ENCODE measurements at places on chromosomes 2 and 18.

- DNase-seq, result no peak
These were observed 147.6 kb downstream of the CCBE1 start for GRCh38 chr18:59549503-59550173.

DNA sequence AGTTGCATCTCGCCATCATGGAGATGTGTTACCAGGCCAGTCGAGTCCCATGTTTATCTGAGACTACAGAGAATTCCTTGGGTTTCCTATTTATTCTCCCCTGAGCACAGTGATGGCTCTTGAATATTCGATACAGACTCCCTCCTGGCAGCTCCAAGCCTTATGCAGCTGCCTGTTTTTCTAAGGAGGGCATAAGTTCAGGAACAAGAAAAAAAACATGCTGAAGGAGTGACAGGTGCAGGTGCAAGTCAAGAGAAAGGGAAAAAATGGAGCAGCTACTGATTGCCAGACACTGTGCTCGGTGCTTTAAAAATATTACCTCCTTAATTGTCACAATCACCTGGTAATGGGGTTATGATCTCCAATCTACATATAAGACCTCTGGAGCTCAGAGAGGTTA lies 177.2 kb upstream of the DPP10 start:
- no peak for DNase-seq

DNA sequence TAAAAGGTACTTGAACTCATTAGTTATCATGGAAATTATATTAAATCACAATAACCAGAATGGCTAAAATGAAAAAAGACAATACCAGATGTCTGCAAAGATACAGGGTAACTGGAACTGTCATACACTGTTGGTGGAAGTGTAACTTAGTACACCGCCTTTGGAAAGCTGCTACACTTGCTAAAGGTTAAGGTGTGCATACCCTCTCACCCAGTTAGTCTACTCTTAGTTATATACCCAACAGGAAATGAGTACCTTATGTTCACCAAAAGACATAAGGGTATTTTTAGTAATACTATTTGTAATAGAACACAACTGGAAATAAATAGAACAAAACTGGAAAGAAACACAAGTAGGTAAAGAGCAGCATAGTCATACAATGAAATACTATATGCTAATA lies 155.8 kb upstream of the THUMPD2 start:
- no peak for DNase-seq

DNA sequence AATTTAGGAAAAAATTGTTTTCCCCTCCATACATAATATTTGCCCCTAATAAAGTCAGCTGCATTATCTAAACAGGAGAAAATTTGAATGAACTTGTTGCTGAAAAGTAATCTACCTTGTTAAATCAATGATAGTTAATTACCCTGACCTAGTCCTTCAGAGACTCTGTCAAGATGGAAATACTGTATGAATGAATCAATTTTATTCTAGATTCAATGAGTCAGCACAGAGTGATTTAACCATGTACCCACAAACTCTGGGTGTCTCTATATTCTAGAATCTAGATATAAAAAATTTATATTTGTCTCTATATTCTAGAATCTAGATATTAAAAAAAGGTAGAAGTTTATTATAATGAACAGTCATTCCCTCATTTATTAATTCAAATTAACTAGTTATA lies 36.2 kb downstream of the NDUFAF7 start:
- no peak for DNase-seq

DNA sequence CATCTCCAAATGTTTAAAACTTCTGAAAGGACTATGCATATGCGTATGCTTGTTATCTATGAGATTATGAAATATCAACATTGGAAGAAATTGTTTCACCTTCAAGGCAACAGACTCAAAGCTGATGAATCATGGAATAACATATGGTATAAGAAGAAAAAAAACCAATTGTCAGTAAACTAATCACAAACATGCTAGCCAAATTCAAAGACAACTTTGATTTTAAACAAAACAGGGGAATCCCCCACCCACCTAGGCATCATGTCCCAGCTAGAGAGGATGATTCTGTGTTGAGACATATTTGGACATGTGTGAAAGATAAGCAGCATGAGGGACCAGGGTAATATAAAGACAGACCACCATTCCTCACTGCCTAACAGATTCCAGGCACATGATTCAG lies 147.7 kb downstream of the WDPCP start:
- no peak for DNase-seq

DNA sequence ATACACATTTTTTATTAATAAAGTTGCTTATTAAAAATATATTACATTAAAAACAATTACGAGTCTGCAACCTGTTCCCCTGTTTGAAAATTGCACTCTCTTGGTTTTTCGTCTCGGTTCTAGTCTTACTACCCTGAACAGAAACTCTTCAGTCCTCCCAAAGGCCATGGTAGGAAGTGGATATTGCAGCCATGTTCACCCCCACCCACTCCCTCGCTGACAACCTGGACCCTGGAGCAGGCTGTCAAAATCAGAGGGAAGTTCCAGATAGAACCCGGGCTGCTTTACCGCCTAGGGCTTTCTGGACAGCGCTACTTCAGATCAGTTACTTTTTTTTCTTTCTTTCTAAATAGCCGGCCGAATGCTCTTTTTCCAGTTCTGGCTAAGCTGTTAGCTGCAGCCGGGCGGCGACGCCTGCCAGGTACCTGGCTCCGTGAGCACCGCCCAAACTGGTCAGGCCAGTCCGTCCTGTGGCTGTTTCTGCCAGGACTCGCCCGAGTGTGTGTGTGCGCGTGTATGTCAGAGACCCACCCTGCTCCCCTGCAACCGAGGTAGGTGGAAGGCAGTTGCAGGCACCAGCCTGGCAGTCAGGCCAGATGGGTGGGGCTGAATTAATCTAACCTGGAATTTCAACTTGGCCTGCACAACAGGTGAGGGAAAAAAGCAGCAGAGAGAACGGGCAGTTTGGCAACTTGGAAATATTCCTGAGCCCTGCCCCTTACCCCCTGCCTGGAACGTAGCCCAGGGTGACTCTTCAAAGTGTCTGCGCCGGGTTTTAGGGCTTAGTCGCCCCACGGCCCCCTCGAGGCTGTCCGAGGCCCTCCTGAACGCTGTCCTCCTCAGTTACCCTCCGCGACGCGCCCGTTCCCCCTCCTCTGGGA lies 1.1 kb upstream of the TET3 start:
- DNase-seq, result no peak

GRCh38 chr2:241064008-241064801 lies 37.9 kb downstream of the MTERF4 start:
- no peak for DNase-seq

DNA sequence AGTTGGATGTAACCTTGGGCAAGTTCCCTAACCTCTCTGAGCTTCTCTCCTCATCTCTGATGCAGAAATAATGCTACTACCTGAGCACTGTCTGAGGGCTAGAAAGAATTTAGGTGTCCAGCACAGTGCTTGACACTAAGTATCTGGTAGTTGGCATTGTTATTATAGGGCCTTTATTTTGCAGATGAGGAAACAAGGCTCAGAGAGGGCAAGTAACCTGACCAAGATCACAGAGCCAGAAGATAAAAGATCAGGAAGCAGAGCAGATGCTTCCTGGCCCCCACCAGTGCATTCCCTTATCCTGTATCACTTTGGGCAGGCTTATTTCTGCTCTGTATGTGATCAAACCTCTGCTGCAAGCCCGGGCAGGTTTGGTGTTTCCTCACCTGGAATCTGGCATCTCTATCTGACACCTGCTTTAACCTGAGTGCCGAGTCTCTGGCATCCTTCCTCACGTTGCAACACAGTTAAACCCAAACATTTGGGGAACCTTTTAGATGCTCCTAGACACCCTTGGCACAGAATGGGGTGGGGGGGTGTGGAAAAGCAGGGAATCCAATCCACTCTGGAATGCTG lies 69.9 kb downstream of the PLB1 start:
- no peak for DNase-seq

DNA sequence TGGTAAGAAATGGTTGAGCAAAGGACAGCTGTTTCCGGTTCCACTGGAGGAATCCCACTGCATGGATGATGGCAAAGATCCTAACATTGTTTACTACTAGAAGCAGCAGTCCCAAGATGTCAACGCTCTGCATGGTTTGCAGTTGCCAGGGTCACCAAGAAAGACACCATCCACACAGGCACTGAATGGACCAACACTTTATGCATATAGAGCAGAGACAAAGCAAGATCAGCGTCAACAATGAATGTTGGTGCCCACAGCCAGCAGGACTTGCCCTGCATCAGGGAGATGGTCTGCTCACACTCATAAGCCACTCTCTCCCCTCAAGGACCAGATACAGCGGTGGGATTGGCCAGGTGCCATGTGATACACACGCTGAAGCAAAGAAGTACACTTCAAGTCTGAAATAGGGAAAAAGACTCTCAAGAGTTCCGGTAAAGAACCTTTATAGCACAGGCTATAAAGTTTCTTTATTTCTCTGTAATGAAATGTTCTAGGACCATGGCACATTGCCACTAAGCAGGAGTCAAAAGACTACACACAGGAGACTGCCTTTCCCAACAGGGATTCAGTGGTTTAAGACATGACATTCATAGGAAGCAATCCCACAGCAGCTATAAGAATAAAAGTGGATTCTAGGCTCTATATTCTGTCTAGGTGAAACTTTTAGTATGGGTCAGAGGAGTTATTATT lies 133.2 kb upstream of the EPHA4 start:
- no peak for DNase-seq

- DNase-seq, result no peak
These were observed 98.8 kb downstream of the CTAGE1 start for GRCh38 chr18:22318745-22319407.

DNA sequence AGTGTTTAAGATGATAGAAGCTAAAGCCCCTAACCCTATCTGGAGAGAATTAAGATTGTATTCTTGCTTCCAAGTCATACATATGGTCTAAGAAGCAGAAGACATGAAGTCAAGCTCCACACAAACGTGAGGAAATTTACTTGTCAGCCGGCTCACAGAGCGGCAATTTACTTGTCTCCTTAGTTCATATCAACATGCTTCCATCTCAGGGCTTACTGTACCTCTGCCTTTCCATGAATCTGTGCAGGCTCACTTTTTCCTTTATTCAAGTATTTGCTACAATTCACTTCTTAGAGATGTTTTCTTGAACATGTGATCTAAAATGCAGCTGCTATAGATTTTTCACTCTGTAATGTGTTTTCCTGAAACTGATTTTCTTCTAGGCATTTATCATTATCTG lies 1386.4 kb downstream of the LRP1B start:
- no peak for DNase-seq

- no peak for DNase-seq
These were observed 74.2 kb downstream of the TNFRSF11A start for GRCh38 chr18:62399276-62399675.

DNA sequence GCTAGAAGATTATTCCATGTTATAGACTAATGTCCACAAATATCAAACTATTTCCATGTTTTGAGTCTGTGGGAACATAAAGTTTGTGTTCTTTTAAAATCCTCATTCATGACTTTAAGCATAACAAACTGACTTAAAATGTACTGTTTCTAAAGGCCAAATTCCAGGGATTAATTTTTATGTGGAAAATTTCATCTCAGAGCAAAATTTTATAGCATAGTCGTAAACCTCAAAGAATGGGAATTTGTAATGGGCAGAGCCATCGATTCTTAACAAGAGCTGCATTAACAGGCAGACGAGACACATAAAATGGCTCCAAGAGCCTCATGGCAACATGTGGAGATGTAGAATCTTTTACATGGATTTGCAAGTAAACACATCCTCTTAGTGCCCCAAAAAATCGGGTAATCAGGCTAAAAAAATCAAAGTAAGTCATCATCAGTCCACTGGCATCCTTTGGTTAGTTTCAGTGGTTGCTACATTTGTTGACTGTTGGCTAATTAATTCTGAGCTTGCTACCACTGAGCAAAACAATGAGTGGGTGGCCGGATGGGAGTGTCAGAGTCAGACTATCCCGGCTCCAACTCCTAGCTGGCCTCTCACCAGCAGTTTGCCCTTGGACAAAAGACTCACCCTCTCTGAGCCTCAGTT lies 119.6 kb downstream of the FAM210A start:
- DNase-seq, result no peak

GRCh38 chr2:7031547-7032245 lies 114.5 kb downstream of the RNF144A start:
- DNase-seq, result no peak

- DNase-seq, result no peak
These were observed 39.1 kb downstream of the MRPL35 start for GRCh38 chr2:86238354-86238753.

GRCh38 chr2:64786343-64787018 lies 132.8 kb upstream of the SERTAD2 start:
- no peak for DNase-seq

DNA sequence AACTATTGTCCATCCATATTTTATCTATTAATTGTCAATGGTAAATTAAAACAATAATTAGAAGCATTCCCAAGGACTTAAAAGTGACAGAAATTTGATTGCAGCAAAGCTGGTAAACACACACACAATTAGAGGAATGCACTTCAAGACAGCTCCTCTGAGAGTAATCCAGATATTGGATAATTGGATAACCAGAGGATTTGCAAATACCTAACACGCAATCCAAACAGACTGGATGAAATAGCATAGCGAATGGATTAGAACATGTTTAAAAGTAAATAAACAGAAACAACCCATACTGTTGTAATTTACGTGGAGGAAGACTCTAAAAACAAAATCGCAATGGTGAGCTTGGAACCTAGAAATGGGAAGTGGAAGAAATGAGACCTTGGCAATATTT lies 239.8 kb downstream of the METTL4 start:
- DNase-seq, result no peak

GRCh38 chr18:38579764-38580163 lies 1014.2 kb upstream of the CELF4 start:
- no peak for DNase-seq

DNA sequence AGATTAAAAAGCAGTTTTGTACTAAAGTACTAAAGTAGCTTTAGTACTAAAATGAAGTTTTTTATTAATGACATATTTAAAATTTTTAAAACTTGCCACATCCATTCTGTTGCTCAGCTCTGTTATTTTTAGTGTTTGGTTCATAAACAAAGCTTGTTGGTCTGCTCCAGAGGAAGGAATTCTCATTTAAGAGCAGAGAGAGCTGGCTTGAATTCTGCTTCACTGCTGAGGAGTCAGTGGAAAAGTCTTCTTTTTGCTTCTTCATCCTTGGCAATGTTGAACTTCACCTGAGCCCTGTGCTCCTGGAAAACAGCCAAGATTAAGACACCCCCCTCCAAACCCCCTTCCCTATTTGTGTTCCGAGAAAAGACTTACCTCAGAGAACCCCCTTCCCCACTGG lies 40.6 kb downstream of the TMEM87B start:
- DNase-seq, result no peak

DNA sequence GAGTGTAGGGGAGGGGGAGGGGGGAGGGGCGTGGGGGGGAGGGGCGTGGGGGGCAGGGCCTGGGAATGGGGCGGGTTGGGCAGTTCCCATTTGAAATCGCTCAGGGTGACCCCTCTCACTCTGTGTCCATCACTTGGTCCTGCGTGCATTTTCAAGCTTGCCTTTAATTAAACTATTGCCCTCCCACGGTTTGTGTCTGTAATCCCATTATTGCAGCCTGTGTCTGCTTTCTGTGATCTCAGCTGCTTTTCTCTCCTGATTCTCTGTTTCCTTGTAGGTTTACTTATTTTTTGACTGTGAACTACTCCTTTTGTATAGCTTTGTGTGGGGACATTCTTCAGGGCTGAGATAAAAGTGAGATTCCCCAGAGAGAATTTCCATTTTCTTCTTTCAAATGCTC lies 1.3 kb downstream of the DCDC2C start:
- no peak for DNase-seq

GRCh38 chr2:68734688-68735525 lies at the start of gene ARHGAP25:
TSS of gene ARHGAP25 (plus strand) at chr2:68734811. CDS start at chr2:68735200, 389 bp downstream.
- no peak for DNase-seq

Measured in fibroblast of skin of left quadriceps (primary cell).